ENCODE measurements at places on chromosomes 2 and 18.

DNA sequence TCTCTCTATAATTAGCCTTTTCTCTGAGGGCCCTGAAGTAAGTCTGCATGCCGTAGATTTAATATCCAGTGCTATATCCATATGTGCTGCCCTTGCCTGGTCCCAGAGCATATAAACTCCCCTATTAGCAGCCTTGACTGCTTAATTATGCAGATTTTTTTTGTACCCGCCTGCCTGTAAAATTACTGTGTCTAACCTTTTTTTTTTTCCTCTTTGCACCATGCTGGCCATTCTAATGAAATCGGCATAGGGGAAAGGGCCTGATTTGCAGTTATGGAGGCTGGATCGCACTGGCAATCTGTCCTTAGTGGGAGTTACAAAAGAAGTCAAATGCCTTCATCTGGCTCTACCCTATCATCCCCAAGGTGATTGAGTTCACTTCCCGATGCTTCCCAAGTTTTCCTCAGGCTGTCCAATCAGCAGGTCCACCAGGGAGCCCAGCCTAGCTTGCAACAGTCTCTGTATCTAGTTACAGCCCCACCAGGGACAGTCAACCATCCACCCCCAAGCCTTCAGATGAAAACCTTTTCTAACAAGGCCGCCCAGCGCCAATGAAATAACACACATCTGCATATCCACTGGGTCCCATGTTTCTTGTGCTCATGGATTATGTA is 239.0 kb downstream of the ZNF521 start:
- DNase-seq, result no peak

DNA sequence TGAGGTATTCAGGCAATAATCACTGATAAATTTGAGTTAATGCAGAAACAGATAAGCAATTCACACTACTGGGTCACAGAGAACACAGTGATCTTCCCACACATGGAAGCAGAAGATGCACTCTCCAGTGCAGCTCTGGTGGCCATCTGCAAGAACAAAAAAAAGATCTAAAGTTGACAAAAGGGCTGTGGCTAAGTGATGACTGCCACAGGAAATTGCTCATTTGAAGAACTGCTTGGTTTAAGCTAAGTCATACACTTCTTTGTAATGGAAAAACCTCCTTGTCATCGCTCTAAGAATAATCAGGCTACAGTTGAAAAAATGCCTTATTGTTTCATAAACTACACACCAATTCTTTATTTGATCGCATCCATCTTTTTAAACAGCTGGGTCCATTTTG is 115.1 kb downstream of the DTNB start:
- no peak for DNase-seq

DNA sequence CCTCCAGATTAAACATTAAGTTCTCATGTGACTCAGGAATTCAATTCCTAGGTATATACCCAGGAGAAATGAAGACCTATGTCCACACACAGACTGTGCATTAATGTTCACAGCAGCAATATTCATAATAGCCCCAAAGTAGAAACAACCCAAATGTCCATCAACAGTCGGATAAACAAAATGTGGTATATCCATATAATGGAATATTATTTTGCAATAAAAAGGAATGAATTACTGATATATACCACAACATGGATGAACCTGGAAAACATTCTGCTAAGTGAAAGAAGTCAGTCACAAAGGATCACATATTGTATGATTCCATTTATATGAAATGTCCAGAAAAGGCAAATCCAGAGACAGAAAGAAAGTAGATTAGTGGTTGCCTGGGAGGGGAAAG is 20.5 kb downstream of the PELI1 start:
- DNase-seq, result no peak

DNA sequence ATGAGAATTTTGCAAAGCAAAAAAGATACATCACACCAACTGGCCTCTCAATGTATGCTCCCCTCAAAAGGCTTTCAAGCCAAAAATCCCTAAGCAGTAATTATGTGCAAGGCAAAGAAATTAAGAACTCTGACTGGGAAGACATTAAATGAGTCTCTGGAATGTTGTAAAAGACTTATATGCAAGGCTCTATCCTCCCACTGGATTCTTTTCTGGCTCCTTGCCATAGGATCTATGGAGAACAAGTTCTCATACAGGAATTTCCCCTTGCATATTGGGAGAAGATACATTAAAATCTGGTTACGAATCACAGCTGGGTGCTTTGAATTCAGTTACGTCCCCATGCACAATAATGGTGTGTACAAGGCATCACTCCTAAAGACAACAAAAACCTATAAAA is 73.4 kb upstream of the ATL2 start:
- DNase-seq, result no peak

GRCh38 chr18:13547347-13547746 is 179.0 kb downstream of the FAM210A start:
- DNase-seq, result no peak

- DNase-seq, result no peak
Observed at GRCh38 chr2:195537811-195538210, 119.2 kb upstream of the SLC39A10 start.

DNA sequence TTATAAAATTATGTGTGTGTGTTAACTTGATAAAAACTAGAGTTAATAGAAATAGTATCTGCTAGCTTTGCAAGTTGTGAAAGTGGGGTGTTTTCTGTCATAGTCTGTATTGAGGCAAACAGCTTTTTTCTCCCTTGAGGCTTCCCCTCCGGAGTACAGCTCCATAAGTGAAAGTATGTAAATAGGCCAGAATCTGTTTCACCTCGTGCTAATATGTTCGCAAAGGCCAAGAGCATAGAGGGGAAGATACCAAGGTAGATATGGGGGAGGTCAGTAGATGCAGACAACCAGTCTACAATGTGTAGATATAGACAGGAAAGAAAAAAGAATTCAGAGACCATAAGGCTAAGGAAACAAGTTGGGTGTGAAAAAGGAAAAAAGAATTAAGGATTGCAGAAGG is 72.9 kb downstream of the PTRHD1 start:
- DNase-seq, result no peak

- no peak for DNase-seq
Observed at GRCh38 chr18:50093366-50094064, 101.4 kb downstream of the MYO5B start.

GRCh38 chr2:173150963-173151362 is 75.3 kb downstream of the MAP3K20 start:
- DNase-seq, result no peak

DNA sequence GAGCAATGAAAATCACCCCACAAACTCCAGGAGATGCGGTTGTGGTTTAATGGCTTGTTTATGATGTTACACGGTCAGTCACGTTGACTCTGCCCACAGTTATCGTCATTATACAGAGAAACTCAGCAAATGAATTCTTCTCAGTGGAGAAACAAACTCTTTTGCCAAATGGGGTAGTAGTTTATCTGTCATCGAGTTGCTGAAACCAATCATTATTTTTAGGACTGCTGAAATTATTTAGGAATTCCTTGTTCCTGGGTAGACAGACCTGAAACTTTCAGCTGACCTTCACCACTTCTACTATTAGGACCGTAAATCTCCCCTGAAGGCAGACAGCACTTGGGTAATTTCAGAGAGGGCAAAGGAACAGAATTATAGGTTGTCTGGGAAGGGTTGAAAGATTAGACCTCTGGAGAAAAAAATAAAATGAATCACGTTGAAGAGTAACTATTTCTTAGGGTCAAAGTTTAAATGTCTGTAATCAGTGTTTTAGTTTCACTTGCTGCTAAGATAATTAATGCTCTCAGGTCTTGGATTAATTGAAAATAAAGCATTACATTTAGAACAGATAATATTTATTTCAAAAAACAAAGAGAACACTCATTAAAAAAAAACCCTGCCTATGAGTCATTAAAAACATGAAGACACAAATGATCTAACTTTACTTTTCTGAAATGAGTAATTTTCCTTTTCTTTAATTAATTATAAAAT is 52.1 kb upstream of the LYPD6 start:
- no peak for DNase-seq

DNA sequence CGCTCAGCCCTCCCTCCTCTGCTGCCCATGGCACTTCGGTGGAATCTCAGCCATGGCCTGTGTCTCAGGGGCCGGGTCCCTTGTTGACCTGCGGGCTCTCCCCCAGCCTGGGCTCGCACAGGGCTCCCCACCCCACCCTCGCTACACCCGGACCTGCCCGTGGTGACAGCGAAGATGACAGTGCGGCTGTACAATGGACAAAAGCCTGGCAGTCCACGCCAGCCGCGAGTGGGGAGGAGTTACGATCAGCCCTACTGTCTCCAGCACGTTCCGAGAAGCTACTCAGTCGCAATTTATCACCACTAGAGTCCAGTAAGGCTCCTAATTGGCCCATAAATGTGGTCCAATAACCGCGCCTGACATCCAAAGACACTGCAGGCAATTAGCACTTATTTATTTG is 31.6 kb downstream of the GBX2 start:
- DNase-seq, result no peak

GRCh38 chr2:18910843-18911242 is 321.5 kb upstream of the NT5C1B start:
- DNase-seq, result no peak

DNA sequence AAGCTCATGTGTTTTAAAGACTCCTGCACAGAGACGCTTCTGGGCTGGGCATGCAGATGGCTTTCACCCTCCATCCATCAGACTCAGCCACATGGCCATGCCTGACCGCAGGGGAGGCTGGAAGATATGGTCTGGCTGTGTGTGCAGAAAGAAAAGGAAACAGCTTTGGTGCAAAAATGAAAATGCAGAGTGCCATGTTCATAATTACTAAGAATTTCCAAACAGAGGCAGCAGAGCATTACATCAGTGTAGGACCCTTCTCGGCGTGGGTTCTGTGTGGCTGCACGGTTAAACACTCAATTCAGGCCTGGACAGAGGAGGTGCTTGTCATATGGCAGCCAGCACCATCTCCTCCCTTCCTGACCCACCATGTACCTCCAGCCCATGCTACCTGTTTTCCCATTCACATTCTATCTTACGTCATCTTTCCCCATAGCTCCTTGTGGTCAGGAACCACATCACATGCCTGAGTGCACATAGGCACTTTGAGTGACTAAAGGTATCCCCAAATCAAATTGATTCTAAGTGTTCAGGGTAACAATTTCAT is 200.3 kb upstream of the ID2 start:
- no peak for DNase-seq

GRCh38 chr2:218547978-218548377 is 20.2 kb downstream of the USP37 start:
- no peak for DNase-seq

DNA sequence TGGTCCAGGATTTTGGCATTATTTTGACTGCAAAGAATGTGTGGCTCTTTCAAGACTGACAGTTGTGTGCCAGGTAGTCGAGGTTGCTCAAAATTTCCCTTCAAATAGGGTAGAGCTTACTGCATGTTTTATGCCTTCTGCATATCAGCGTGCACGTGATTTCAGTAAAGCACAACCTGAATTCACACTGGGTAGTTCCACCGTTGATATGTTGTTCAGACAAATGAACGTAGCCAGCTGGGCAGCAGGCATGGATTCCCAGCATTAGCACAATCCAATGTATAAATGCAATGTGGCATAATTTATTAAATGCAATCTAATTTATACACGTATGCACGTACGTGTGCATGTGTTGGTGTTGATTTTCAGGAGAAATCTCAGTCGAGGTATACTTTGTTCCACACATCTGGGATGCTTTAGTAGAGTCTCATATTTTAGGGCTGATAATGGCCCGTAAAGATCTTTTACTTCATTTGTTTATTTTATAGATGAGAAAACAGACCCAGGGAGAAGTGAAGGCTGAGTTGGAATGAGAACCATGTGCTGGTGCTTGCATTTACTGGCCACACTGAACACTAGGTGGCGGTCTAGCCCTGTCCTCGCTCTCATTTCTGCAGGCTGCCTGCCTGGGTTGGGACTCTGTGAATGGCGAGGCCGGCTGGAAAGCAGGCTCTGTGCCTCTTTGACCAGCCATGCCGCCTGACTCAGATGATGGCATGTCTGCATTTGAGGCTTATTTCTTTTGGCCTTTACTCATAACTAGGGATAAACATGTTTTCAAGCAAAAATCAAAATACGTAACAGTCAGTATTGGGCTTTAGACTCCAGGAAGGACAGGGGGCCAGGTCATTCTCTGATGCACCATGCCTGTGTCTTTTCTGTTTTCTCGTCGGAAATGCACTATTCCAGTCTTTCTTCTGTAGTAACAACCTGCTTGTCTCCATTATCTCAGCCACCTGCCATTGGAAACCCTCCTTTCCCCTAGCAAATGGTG is 120.4 kb downstream of the RNF144A start:
- DNase-seq, result peak; percentile 12

DNA sequence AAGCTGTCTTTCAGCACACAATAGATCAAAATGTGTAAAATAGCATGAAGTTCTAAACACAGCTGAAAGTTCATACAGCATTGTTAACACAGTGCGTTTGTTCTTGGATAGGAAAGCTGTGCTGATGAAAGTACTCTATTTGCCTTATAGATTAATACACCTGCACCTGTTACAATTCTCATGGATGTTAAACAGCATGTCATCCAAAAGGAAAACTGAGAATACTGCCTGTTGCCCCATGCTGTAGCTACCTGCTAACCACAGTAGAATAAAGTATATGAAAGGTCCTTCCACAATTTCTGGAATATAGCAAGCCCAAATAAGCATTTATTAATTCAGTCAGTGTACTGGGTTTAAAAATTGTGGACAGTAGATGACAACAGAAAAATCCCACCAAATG is 166.7 kb upstream of the DTNA start:
- DNase-seq, result no peak

DNA sequence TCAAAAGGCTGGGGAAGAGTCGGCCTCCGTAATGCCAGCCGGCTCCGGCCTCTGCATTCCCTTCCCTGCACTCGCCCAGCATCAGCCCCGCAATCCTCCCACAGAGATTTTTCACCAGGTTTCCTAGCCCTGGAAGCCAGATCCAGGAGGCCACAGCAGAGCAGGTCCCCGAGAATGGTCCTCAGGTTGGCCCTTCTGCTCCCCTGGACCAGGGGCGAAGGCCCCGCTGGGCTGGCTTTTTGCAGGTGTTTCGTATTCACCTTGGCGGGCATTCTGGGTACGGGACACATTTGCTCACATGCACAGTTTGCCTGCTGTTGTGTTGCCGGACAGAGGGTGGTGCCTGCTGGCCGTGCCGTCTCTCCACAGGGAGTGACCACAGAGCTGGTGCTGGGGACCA is 309.5 kb downstream of the NDUFA10 start:
- DNase-seq, result no peak

DNA sequence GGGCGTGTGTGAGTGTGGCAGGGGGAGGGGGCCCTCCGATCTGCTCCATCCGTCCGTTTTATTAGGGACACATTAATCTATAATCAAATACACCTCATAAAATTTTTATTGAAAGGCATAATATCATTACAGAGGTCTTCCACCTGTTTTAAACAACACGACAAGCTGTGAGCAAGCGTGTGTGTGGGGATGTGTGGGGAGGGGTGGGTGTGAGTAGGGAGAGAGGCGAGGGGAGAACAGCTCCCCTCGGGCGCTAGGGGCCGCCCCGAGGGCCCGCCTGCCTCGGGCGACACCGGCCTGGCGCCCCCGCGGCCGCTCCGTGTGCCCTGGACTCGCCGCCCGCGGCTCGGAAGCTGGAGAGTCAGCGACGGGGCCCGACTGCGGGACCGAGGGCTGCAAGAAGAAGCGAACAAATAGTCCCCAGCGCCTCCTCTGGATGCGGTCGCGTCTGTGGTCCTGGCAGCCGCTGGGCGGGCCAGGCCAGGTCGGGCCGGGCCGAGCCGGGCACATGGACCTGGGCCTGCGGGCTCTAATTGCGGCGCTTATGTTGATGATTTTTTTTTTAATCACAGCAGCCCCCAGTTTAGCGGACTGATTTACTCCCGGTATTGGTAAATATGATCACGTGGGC is 352 bp upstream of the HOXD9 start:
- no peak for DNase-seq

GRCh38 chr2:176280867-176281658 is 11.8 kb downstream of the MTX2 start:
- DNase-seq, result no peak

- DNase-seq, result no peak
Observed at GRCh38 chr2:112924360-112924759, 13.4 kb downstream of the IL37 start.
